Cortex of kidney (tissue), 1 donor: ENCODE measurements at places on chromosomes 4 and X.

DNA sequence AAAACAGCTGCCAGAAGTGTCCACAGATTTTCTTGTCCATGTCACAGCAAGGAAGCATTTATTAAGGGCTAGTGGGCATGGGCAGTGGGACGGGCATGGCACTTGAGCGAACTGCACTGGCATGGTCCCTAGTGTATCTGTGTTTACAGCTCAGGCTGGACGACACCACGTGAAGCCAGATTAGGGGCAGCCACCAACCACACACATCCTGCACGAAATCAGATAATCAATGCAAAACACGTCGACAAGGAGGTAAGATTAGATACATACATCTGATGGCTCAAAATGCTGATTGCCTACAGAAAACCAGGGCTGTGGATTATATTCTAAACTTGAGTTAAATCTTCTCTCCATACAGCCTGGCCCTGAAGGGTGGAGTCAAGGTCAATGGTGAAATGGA, 103.8 kb upstream of the ATP6AP2 start:
- no peak for DNase-seq

GRCh38 chr4:36325926-36326325, 44.5 kb downstream of the DTHD1 start:
- DNase-seq, result no peak

- no peak for DNase-seq
Observed at GRCh38 chr4:2352171-2352570, 66.3 kb downstream of the ZFYVE28 start.

DNA sequence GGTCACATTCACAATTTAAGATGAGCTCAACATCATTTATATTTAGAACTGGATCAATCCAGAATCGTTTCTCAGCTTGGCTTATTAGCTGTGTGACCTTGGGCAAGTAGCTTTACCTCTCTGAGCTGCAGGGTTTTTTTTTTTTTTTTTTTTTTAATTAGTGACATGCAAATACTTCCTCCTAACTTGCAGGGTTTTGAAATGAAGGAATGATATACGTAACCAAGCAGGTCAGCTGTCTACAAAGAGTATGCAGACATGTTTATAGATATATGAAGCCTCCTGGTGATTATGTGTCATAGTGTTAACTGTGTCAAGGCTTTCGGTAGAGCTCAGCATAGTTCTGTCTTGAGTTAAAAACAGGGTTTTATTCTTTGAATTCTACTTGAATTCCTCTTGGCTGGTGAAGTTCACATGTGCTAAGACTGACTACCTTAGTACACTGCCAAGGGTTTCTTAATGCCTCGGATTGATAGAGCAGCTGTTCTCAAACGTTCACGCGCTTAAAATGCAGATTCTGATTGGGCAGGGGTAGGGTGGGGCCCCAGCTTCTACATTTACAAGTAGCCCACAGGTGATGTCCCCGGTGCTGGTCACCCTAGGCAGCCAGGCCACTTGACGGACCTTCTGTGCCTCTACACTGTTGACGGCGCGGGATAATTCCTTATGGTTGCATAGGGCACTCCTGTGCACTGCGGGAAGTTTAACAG, 654 bp upstream of the STS start:
- DNase-seq, result no peak

- DNase-seq, result no peak
Observed at GRCh38 chr4:20394512-20394911, 142.8 kb downstream of the SLIT2 start.

DNA sequence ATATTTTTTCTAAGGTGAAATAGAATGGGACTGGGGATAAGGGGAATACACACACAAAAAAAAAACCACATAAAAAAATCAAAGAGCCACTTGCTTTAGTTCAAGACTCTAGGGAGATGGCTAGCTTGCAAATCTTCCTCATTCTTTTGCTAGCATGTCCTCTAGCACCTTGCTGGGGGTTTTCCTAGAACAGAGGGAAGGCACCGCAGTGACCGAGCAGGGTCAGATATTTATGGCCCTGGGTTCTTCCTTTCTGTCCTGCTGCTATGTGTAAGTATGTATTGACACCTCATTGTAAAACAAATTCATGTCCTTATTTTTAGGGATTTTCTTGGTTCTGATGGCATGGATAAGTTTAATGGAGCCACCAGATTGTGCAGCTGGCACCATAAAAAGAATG, 81.2 kb downstream of the SHISA3 start:
- no peak for DNase-seq

- DNase-seq, result no peak
Observed at GRCh38 chr4:5030221-5030620, 11.0 kb upstream of the CYTL1 start.

DNA sequence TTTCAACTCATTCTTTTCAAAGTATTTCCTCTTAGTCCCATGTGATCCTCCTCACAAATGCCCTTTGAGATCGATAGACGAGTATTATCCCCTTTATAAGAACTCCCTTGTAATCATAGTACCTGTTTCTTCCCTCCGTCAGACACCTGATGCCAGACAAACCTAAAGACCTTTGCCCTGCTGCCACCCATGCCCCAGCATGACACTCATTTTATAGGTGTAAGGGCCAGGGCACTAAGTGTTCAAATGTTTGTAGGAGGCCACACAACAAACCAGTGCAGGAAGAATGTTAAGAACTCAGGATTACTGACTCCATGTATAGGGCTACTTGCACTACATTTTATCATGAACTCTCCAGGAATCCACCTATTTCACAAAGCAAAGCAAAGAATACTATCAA, 115.6 kb upstream of the DIAPH2 start:
- DNase-seq, result no peak

- no peak for DNase-seq
Observed at GRCh38 chr4:183638436-183638835, 20.5 kb downstream of the RWDD4 start.

DNA sequence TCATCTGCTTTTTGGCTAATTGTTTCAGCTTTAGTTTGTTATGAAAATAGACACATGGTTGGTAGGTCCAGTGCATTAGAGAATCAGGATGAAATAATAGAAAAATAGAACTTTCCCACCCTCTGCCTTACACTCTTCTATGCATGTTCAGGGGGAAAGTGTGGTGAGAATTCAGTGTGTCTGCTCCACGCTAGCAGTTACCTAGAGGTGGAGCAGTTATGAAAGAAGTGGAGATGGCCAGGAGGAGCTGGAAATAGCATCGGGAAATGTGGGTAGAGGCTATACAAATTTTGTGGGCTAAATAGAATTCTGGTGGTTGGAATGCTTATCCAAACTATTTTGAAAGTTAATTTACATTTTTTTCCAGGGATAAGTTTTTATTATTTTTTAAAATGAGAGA, 91.4 kb upstream of the MAD2L1 start:
- DNase-seq, result no peak

- no peak for DNase-seq
Observed at GRCh38 chrX:10726647-10727046, 106.3 kb upstream of the MID1 start.

- no peak for DNase-seq
Observed at GRCh38 chr4:82968972-82969371, 41.7 kb downstream of the LIN54 start.

- no peak for DNase-seq
Observed at GRCh38 chr4:164169591-164169990, 584.3 kb upstream of the SMIM31 start.

DNA sequence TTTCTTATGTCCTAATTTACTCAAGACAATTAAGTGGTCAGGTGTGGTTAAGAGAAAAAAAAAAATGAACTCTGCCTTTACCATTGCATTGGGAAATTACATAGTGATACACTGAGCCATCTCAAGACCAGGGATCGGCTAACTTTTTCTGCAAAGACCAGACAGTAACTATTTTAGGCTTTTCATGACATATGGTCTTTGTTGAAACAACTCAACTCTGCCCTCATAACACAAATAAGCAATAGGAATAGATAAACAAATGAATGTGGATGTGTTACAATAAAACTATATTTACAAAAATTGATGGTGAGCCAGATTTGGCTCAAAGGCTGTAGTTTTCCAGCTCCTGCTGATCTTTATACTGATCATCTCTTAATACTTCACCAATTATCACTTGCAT, 632.6 kb upstream of the INTU start:
- DNase-seq, result no peak

- DNase-seq, result no peak
Observed at GRCh38 chrX:56947699-56948098, 47.6 kb downstream of the SPIN3 start.

DNA sequence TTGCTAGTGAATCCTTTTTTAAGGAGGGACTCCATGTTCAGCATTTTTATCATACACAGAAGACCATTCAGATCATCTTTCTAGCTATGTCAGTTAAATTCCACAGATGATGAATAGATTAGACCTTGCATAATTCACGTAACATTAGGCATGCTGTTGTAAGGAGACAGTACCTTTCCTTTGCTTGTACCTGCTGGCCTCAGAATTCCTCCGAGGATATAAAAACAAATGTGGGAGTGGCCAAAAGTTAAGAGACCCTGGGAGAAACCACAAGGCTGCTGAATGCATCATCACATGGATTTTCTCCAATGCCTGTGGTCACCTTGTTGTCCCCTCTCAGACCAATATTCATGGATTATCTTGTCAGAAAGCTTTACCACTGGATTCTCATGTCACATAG, 201.4 kb downstream of the MAGEB17 start:
- no peak for DNase-seq

- DNase-seq, result no peak
Observed at GRCh38 chr4:101843054-101843453, 52.5 kb downstream of the BANK1 start.

- no peak for DNase-seq
Observed at GRCh38 chr4:147461161-147461560, 19.7 kb upstream of the EDNRA start.

DNA sequence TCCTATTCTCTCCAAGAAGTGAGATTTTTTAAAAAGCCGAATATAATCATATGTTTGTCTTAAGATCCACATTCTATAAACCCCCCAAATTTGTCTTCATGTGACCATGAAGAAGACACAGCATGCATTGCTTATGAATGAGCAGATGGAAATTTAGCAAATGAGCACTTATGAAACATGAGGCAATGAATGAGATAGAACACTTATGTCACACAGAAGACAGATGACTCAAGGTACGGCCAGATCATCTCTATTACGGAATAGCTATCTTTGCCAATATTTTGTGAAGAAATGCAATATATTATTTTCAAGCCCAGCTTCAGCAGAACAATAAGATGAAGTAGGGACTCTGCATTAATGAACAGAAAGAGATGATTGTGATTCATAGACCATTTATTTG, 21.4 kb downstream of the PHEX start:
- no peak for DNase-seq

DNA sequence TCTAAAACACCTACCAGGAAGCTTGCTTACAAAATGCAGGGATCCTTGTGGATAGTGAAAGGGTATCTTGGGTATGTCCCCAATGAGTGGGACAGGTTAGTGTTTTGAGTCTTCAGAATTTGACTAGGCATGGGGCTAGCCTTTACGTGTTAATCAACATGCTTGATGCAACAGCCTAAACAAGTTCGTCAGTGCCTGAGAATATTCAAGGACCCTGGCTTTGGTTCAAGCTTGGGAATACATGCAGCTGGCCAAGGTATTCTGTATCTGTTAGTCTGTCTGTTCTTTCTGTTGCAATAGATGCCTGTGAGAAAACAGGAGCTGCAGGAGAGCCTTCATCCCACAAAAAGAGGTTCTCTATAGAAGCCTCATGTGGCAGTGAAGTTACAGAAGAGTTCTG, 149.5 kb downstream of the CCNG2 start:
- DNase-seq, result no peak

- DNase-seq, result no peak
Observed at GRCh38 chr4:84647312-84647884, 64.5 kb downstream of the CDS1 start.

GRCh38 chr4:182679533-182679932, 237.7 kb downstream of the DCTD start:
- no peak for DNase-seq

DNA sequence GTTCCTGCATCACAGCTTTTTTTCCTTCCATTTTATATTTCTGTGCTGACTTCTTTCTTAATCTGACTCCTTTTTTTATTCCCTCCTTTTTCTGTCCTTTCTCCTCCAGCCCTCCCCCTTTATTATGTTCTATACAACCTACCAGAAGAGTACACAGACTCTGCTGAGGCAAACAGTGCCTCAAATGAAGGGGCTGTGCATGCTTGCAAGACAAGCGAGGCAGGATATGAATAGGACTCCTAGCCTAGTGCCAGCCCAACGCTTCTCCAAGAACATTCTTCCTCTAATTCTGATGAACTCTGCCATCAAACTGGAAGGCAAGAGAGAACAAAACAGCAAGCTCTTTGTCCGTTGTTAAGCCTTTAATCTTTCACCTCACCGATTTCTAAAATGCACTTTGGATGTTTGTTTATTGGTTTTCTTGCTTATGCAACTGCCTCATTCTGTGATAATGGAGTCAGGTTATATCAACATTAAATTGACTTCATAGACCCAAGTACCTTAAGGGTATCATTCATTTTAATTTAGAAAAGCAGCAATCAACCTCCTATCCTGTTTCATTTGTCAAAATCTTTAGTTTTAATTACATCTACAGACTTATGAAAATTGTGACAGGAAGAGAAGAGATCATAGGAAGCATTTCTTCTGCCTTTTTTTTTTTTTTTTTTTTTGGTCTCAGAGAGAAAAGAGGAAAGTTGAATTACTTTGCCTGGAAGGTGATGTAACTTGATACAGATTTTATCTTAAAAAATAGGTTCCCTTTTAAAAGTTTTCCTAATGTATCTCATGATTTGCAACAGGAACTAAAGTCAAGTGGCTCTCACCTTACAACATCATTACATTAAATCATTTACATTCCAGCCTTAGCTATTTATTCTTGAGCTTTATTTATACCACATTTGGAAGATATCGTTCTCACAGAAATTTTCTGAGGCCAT, 284.7 kb upstream of the FTHL17 start:
- no peak for DNase-seq

DNA sequence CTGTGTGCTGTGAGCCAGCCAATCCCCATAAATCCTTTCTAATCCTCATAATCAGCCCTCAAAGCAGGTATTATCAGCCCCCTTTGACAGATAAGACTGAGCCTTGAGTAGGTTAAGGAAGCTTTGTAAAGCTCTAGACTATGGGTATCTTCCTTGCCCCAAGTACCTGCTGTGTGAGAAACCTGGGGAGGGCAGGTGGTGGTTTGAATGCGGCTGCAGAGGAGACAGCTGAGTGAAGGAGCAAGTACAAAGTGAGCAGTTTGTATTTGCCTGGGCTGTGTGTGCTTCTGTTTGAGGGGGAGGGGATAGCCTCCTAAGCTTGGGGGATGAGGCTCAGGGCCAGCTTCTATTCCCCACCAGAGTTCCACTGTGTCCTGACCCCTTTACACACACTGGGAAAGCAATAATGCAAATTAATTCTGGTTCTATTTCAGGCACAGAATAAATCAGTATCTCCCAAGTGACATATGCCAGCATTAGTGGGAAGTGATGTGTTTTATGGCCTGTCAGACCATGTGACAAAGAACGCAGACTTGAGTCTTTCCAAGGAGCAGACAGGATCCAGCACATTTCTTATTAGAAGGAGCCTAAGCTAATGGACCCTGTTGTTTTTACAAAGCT, 63.5 kb downstream of the EVC start:
- DNase-seq, result no peak

GRCh38 chrX:13432414-13433297, 112.8 kb upstream of the ATXN3L start:
- no peak for DNase-seq
